Cerebellum (tissue), 4 donors: ENCODE measurements at places on chromosomes 2 and 18. TPM values are rescaled to one million over a fixed set of nuclear protein-coding genes. Genes with fewer than 3 reads are reported as not detected.
A peak's percentile ranks its signal among the peaks of the same experiment; 100 is the strongest.

Gene IL1A
- 0.09 TPM for total RNA-seq

Gene ACTR3
- total RNA-seq, result 98.4 TPM

Gene TXNDC2
- not detected for total RNA-seq

Gene MARCO
- total RNA-seq, result 0.36 TPM

Gene TGFA
- 11.2 TPM for total RNA-seq

Gene GALNT1
- total RNA-seq, result 60.2 TPM

Gene VIT
- total RNA-seq, result 3.4 TPM

Gene CYP27A1
- total RNA-seq, result 5.7 TPM

Gene EIF2AK2
- total RNA-seq, result 47.8 TPM

Gene CCT7
- 96.3 TPM for total RNA-seq

Gene SLC4A3
- 20.9 TPM for total RNA-seq

DNA sequence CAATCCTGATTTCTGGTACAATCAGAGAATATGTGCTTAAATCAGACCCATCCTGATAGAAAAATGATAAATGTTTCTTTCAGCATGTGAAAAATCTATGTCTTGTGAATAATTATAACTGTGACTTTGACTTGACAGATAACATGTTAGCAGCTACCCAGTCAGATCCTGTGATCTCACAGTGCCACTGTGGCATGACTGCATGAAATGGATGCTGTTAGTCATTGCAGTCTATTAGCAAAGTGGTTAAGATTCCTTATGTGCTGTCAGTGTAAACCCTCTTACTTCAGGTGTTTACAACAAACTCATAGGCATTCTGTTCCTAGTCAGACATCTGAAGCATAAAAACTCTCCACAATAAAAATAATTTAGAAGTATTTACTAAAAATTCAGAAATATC lies 244.6 kb upstream of the RND3 start:
- DNase-seq, result no peak

- no peak for DNase-seq
Observed at GRCh38 chr18:48939205-48940097, 11.3 kb downstream of the SMAD7 start.

- no peak for DNase-seq
Observed at GRCh38 chr18:80145196-80145804, 36.2 kb downstream of the ADNP2 start.

GRCh38 chr2:197164141-197164754 lies 146.3 kb downstream of the ANKRD44 start:
- peak; percentile 23 for DNase-seq

DNA sequence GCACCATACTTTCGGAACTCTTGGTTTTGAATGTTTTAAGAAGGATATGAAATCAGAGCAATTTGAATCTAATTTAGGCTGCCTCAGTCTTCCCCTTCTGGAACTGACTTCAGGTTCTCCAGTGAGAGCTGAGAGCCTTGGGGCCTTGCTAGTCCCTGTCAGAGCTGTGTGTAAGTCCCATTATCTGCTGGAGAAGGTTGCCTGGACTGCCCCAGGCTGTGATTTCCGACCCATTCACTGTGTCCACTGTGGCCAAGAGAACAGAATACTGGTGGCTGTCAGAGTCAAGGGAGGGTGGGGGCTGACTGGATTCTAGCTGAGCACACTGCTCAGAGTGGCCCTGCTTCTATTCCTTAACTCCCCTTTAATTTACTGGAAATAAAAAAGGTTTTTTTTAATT lies 278.0 kb downstream of the KCNS3 start:
- no peak for DNase-seq

DNA sequence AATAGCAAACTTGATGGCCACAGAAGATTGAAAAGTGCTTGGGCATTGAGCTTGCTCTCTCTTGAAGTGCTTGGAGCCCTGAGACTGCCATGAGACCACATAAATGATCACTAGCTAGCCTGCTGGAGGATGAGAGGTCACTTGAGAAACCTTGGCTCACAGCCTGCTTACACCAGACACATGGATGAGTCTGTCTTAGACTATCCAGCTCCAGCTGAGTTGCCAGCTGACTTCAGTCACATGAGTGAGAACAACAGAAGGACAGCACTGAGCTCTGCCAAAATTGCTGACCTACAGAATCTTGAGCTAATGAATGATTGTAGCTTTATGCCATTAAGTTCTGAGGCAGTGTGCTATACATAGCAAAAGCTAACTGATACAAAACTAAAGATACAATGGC lies 18.1 kb downstream of the NABP1 start:
- DNase-seq, result peak; percentile 77

GRCh38 chr2:9398881-9399780 lies 24.2 kb downstream of the ITGB1BP1 start:
- no peak for DNase-seq

DNA sequence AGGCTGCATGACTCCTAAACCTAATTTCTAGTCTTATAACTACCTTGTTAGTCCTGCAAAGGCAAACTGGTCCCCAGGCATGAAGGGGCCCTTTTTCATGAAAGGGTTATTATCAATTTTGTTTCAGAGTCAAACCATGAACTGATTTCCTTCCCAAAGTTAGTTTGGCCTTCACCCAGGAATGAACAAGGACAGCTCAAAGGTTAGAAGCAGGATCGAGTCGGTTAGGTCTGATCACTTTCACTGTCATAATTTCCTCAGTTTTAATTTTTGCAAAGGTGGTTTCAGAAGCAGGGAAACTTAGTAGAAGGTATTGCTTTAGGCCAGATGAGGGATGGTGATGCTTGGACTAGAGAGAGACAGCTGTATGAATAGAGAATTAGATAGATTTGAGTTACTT lies 8.7 kb upstream of the ALS2 start:
- DNase-seq, result no peak

GRCh38 chr18:8106603-8107002 lies 502.6 kb upstream of the RAB12 start:
- DNase-seq, result no peak

DNA sequence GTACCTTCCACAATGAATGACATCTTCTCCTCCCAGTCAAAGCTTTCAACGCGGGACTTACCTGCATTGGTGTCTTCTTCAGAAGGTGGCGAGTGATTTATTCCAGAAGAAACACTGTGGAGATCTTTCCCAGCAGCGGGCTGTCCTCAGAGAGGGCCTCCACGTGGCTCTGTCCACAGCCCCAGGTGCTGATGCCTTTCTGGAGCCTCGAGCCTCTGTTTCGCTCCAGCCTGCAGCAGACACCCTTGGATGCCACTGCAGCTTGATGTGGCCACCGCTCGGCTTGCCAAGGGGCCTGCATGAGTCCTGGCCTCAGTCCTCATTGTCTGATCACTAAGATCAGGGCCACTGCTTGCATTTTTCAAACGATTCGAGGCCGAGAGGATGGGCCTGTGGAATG lies 46.6 kb upstream of the GALR1 start:
- no peak for DNase-seq

GRCh38 chr2:95393901-95394300 lies 8.6 kb upstream of the FAHD2A start:
- peak; percentile 50 for DNase-seq

- no peak for DNase-seq
Observed at GRCh38 chr2:240869956-240870875, 1.6 kb downstream of the AGXT start.

DNA sequence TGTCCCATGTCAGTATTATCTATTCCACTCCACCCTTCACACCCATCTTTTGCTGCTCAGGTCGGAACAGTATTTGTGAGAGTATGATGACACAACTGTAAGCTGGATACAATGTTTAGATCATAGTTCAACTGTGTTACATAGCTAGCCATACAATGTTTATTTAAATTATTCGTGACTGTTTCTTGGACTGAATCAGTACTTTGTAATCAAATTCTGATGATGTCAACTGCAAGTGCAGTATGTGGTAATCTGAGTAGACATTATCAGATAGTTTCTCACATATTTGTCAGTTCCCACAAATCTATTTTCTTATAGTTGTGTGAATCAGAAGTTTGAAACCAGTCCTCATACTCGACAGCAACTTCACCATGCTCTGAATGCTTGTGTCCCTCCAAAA lies 177.6 kb downstream of the ZNF407 start:
- DNase-seq, result no peak

DNA sequence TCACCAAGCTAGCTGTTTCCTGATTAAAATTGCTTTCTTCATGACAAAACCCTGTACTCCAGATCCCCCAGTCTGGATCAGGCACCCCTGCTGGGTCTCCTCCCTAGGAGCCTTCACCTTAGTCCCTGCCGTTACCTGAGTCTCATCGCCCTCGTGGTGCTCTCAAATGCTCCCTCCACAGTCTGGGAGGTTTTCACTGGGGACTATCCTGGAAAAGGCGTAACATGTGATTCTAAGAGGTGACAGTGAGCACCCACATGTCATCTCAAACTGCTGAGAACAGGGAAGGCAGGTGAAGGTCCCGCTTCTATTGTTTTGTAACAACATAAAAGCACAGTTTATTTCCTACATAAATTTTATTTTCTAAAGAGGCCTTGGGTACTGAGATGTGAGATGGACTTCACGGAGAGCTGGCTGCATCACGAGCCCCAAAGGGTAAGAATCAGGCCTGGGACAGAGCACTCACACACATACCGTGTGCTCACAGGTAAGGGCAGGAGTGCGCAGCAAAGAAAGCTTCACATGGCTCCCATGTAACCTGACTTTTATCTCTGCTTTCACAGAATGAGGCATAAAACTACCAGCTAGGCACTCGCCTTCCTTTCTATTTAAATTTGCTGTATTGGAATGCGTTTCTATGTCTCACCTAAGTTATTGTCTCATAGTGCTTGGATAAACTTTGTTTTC lies 531.5 kb downstream of the RNF144A start:
- no peak for DNase-seq

- DNase-seq, result no peak
Observed at GRCh38 chr2:74325815-74326214, 17.4 kb downstream of the SLC4A5 start.

DNA sequence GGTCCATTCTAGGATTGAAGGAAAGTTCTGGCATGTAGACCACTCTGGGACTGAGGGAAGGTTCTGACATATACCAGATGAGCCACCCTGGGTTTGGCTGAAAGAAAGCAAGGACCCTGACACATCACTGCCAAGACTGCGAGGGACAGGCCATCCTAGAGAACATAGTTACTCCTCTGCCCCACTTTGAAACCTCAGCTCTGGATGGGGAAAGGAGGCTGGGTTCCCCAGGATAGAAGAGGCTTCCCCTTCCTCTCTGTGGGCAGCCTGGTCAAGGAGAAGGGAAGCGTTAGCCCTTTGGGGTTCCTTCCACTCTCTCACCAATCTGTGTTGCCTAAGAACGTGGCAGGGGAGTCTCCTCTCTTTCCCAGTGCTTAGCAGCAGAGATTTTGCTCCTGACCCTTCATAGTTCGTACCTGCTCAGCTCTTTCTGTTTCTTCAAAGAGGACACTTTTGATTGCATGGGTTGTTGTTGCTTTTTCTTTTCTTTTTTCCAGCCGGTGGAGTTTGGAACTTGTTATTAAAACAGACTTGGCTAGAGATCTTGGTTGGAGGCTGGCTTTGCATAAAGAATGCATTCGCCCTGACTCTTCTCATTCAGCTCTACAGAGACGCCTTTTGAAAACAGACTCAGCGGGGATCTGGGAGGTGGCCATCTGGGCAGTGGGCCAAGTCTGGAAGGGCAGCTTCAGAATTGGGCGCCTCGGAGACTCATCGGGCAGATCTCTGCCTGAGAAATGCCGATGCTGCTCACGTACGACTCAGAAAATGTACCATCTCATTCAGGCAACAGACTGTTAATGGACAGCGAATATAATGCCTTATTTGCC lies 166.1 kb downstream of the CLIP4 start:
- DNase-seq, result peak; percentile 61

DNA sequence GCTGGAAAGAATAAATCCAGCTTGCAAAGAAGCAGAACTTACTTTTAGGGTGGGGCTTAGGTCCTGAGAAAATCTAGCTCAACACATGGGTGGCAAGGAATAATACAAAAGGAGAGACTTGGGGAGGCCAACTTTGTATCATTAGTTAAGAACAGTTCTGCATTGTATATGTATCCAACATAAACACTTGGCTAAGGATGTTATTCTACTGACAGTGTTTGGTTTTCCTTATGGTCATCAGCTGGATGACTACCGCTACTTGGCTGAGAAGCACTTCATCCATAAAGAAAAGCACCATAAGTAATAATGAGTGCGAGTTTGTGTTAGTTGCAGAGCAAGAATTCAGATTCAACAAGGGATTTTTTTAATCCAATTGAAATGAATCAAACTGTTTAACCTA lies 614.9 kb downstream of the ARHGAP15 start:
- no peak for DNase-seq

- peak; percentile 6 for DNase-seq
Observed at GRCh38 chr2:49332415-49332814, 178.1 kb upstream of the FSHR start.

DNA sequence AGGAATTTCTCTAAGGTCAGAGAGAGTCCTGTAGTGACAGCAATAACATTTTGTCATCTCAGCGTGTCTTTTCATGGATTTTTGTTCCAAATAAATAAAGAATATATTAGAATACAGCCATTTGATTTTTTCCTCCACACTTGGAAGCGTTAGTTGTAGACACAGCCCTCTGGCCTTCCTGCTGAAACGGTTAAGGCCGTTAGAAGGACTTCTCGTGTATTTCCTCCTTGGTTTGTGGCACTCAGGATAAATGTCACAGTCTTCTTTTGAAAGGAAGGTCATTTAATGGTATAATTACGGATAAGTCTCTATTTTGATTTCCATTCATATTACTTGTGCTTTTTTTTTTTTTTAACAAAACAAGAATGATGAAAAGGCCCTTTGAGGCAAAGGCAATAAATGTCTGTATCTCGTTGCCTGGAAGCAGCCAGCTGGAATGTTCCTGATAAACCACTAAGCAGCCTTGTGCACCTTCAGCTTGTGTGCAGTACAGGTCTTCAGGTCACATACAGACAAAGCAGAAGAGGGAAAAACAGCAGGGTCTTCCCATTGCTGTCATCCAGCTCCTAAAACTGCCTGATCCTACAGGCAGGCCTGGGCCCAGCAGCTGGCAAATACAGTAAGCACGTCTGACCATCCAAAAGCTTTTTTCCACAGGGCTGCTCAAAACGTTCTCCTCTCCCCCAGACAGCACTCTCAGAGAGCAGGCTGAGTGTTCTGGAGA lies 14.4 kb downstream of the EFR3B start:
- no peak for DNase-seq
